ENCODE measurements at places on chromosomes 4 and X.

DNA sequence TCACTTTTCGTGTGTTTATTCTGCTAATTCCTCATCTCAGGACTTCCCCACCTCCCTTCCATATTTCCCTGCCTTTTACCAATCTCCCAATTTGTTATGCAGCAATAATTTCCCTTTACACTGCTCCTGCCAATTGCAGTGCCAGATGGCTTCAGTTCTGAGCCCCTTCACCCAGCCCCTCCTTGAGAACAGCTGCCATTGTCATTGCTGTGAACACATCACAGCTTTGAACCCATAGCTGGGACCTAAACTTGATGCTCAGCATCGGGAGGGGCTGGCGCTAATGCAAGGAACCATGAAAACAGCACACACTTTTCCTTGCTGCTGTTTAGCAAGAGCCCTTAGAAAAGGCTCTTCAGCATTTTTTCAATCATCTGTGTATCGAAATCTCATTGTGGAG lies 104.9 kb downstream of the ALPK1 start:
- no peak for DNase-seq

DNA sequence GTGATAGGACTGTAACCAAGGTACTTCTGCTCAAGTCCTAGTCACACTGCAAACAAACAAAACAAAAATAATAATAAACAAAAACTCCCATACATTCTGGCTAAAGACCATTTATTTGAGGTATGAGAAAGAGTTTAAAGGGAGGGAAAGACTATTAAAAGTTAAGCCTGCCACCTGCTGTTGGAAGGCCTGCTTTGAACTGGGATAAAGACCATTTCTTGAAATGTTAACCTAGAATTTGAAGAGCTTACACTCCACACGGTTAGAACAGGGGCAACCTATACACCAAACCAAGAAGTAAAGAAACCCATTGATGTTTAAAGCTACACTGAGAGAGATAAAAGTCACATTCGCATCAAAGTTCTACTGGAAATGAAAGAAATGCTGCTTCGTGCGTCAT lies 548.7 kb upstream of the DIPK2B start:
- no peak for DNase-seq

DNA sequence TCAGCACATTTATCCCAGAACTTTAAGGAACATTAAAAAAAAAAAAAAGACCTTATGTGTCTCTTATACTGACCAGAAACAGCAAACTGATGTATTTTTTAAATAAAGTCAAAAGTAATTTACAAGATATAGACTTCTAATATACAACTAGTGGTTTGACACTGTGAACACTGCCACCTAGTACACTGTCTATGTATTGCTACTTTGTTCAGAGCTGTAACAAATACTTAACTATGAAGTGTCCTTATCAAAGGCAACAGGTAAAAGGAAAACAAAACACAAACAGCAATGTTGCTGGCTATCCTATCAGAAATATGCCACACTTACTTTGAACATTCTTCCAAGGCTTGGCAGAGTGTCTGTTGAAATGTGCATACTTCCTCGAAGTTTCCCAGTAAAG lies 60.4 kb downstream of the CD40LG start:
- no peak for DNase-seq

DNA sequence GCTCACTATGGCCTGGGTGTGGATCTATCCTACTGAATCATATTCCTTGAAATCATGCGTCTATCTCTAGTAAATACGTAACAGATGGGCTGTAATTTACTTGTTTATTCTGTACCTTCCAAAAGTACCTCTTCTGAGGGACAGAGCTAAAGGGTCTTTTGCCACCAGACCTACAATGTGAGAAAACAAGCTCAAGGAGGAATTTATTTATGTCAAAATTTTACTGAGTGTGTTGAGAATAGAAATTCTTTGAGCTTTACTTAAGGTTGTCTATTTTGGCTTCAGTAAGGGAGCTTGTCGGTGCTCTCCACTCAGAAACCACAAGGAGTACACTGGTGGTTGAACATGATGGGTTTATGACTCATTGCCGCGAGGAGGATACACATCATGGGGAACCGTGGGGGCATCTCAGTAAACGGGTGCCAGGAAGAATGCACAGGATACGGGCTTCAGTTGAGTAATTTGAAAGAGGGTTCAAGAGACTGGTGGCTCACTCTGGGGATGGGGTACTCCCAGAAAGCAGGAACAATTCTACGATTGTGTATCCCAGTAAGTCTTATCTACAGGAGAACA lies 3.0 kb downstream of the ANK2 start:
- DNase-seq = no peak
